ENCODE measurements at places on chromosomes 5 and 9.

- no peak for DNase-seq
These were observed 27.3 kb downstream of the PUM3 start for GRCh38 chr9:2816476-2817141.

DNA sequence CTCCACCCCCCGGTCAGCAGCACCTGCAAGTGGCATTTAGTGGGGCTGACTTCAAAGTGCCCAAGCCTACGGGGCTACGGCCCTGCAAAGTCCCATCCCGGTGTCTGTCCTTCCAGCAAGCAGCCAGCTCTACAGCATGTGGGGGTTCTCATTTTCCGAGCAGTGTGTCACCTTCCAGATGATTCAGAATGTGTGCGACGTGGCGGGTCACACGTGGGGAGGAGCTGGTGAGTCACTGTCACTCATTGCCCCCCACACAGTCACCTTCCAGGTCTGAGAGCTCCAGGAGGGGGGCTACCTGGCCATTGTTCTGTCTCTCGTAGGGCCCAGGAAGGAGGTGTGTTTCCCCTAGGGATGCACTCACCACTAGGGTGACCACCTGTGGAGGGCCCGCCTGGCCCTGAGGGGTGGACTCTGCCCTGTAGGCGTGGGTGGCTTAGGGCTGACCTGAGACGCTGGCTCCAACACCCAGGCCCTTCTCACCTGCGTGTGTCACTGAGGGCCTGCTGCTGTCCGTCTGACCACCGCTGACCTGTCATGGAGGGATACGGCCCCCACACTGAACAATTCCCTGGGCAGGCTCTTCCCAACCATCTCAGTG, 70.2 kb downstream of the SEMA4D start:
- peak; percentile 47 for DNase-seq

DNA sequence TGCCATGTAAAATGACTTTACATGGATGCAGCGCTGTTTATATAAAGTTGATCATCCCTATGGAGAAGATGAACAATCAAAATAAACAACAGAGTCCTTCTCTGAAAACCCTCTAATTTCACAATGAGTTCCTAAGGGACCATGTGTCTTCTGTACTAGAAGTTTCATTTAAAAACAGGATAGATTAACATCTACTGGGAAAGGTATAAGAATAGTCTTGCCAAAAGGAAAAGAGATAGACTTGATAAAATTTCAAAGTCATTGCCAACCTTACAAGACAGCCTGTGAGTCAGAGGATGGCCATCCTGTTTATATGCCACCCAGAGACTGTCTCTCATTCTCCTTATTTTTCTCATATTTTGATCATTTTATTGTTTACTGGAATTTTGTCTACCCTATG, 367.1 kb upstream of the PDE4D start:
- no peak for DNase-seq

DNA sequence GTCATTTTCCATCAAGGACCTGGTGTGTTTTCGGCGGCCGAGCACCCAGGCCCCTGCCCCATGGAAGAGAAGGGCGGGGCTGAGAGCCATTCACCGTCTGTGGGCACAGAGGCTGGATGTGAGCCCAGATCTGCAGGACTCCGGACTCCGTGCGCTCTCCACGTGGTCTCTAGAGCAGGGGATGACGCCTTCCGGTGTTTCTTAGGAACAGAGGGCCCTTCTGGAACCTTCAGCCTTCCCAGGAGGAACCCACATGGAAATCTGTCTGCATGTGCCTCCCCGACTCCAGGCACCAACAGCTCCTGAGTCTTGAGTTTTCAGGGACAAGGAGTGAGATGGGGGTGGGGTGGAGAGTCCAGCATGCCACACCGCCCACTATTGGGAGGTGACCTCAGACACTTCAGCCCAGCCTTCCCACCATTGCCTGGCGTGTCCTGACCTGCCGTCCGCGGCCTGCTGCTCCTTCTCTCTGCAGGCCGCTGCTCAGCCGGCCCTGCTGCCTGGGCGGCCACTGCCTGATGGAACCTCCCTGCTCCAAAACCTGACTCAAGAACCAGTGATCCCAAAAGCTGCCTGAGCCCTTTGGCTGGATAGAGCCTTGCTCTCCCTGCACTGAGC, 2.4 kb upstream of the RXRA start:
- DNase-seq: no peak

DNA sequence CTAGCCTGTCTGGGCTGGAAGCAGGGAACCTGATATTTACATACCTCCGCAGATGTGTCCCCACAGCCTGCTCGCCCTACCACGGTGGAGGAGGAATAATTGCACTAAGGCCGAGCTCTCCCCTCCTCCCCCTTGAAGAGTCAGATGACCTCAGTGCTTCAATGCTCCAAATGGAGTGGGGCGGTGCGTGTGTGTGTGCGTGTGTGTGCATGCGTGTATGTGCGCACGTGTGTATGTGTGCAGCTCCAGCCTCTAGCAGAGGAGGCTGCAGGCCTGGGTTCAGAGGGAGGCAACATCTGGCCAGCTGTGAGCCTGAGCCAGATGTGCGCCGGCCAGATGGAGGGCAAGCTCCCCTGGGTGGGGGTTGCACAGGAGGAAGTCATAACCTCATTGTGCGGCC, 90.5 kb downstream of the NRG2 start:
- DNase-seq: no peak

DNA sequence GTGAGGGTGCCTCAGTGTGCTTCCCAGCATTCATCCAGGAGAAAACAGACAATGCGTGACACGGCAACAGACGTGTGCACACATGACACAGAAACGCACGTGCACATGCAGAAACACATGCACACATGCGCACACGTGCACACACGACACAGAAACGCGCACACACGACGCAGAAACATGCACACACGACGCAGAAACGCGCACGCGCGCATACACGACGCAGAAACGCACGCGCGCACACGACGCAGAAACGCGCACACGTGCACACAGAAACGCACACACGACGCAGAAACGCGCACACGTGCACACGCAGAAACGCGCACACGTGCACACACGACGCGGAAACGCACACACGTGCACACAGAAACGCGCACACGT, 16.5 kb downstream of the TPPP start:
- DNase-seq: no peak

DNA sequence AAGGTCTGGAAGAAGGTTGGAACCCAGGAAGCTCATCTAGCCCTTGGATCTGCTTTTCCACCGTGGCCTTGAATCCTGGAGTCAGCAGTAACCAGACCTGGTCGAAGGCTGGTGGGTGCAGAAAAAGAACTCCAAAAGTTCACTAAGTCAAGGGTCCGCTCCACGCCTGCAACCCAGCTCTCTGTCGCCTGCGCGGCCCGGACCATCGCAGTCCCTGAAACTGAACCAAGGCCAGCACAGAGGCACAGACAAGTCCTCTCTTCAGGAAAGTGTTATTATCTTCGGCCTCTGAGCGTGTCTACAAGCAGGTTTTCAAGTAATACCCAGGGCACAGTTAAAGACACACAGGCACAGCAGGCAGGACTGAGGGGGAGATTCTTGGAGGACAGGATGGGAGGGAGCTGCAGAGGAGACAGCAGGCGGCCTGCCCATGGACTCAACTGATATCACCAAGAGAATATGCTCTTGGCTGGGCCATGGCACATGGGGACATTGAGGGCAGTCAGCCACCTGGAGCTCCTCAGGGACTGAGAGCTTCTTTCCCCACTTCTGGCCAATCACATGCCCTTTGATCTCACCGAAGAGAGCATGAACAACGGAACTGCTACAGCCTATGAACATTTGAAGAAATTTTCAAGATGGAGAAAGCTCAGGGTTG, 45.8 kb upstream of the SEMA4D start:
- DNase-seq: no peak

GRCh38 chr9:70506159-70506558, 91.7 kb upstream of the KLF9 start:
- no peak for DNase-seq

DNA sequence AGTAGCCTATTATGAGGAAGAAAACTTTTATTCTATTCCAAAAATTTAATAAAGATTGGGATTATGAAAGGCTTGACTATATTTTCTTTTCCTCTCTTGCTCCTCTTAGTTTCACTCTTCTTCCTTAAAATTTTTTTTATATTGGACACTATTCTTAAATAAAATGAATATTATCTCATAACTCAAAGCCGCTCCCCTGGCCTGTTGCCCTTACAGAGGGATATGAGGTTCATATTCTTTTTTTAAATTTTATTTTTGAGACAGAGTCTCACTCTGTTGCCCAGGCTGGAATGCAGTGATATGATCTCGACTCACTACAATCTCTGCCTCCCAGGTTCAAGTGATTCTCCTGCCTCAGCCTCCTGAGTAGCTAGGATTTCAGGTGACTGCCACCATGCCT, 106.8 kb upstream of the MPDZ start:
- DNase-seq: no peak

DNA sequence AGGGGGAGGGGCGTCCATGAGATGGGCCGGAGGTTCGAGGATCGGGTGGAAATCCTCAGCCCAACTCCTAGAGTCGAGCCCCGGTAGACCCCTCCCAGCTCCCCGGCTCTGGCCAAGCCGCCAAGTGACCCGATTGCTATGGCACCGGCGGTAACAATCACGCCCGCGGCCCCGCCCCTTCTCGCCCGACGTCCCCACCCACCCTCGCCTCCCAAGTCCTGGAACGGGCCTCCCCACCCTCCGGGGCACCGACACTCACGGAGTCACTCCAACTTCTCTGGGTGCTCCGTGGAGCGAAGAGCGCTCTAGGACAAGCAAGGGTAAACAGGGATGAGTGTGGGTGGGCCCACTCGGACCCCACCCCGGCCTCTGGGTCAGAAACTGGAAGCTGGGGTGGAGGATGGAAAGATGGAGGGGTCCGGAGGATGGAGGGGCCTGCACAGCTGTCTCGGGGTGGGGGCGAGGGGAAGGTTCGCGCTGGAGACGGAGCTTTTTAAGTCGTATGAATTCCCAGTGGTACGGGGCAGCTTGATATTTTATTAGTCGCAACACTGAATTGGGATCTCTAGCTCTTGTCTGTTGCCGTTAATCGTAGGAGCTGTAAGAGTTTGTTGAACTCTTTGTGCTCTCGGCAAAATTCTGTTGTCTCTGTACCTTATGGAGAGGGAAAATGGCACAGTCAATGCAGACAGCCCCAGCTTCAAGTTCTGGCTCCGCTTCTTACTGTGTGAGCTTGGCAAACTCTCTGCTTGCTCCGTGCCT, at the start of gene SPACA9:
Gene SPACA9 (plus strand): TSS at position 204 of the 762 bp plus-strand sequence. CDS start 5,050 bp downstream, outside the sequence.
- peak; percentile 48 for DNase-seq

DNA sequence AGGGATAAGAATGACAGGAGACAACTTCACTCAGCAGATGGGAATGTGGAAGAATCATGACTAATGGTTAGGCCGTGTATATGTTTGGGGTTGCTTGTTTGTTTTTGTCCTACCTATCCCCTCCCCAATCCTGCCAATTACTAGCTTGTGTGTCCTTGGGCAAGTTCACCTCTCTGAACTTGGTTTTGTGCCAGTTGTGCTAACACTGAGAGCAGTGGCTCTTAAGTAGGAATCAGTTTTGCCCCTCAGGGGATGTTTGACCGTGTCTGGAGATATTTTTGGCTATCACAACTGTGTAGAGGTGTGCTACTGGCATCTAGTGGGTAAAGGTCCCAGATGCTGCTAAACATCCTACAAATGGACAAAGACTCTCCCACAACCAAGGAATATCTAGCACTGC, 287.0 kb downstream of the DMRT2 start:
- no peak for DNase-seq

- DNase-seq: no peak
These were observed 160.2 kb upstream of the CDH6 start for GRCh38 chr5:31033295-31033694.

DNA sequence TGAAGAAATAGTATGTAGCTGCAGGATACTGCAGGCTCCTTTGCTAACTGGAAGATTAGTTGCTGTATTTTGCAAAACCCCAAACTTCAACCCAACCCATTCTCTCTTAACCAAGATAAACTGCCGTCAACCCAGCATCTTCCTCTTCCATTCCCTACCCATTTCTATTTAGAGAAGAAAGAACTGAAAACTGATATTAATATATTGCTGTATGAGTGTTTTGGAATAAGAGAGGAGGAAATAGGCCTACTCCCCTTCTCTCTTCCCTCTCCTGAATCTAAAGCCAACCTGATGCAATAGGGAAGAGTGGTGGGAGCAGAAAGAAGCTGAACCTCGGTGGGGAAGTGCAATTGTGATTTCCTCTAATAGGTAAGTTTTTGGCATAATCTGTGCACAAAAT, 83.7 kb downstream of the TMEM215 start:
- DNase-seq: no peak

- DNase-seq: no peak
These were observed 61.7 kb upstream of the IFNK start for GRCh38 chr9:27462434-27462833.

DNA sequence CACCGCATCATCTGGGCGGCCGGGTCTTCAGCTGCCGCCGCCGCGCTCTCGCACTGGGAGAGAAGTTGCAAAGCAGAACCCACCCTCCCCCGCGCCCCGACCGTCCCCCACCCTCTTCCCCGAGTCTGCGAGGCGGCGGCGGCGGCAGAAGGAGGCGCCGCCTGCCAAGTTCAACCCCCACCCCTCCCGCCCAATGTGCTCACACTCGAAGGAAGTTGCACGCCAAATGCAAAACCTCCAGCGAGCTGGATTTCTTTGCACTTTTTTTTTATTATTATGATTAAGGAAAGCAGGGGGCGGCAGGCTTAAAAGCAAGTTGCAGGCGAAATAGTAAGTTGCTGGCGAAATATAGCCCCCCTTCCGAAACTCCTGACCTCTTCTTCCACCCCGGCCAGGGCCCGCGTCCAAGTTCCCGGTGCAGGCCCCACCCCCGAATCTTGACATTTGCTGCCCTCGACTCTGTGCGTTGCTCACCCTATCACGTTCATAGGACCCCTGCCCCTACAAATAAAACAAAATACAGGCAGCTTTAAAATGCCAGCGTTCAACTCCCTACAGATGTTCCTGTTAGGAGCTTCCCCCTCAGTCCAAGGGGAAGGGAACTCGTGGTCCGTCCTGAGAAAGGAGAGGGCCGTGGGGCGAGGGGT, 1.1 kb upstream of the NR3C1 start:
- DNase-seq: peak; percentile 96

- DNase-seq: peak; percentile 57
These were observed 438.0 kb upstream of the MPDZ start for GRCh38 chr9:13717322-13718054.

DNA sequence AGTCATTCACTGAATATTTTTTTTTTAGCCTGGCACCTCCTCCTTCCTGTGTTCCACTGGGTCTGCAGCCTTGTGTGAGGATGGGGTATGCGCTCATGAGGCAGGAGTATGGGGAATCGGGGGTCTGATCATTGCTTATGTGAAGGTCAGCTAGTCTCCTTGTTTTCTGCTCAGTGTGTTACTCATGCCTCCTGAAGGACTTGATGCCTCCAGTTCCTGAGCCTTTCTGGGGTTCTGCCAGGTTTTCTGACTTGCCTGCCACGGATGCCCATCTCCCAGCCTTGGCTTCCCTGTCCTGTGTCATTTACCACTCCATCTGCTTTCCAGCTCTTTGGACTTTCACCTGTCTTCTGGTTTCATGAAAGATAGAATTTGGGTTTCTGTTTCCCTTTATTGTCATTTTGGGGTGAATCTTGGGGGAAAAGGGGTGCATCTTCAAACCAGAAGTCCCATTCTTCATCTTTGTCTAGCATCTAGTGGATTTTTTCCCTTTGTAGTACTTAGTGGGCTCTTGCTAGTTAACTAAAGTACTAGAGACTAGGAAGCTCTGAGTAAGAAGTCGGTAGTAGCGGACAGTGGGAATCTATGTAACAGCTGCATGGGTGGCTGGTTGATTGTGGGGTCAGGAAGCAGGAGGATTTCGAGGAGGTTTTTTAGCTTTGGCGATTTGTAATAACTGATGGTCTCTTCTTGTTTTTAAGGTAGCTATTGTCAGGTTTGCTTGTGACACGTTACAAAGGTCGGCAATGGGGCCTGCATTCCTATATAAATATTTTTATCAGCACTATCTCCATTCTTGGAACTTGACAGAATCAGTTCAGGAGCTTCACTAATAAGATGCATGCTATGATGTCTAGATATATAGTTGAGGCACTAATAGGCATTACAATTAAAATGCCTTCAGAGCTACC, 8.2 kb downstream of the OTULIN start:
- no peak for DNase-seq

GRCh38 chr5:73540192-73540591, 25.2 kb downstream of the ANKRA2 start:
- peak; percentile 68 for DNase-seq

Measured in fibroblast of skin of right quadriceps (primary cell).